ENCODE measurements at places on chromosomes 7 and 10.

GRCh38 chr10:50216418-50216817 is 34.9 kb downstream of the ASAH2 start:
- DNase-seq = no peak

- DNase-seq = no peak
Measured at GRCh38 chr10:52598936-52599335, 173.6 kb downstream of the MBL2 start.

DNA sequence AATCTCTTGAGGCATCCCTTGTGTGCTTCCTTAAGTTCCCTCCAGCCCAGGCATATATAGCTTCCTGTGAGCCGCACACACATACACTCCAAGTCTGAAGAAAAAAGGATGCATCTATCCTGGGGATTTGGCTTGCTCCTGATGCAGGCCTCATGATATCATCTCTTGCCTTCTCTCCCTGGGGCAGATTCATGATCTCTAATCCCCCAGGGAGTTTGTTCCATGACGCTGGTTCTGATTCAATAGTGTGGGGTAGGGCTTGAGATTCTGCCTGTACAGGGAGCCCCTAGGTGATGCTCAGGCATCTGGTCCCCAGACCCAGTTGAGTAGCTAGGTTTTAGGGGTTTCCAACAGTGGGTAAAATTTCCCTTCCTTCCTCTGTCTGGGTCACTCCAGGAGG is 1.5 kb downstream of the PON1 start:
- DNase-seq = no peak

- no peak for DNase-seq
Measured at GRCh38 chr7:127375631-127376030, 16.9 kb downstream of the ZNF800 start.

DNA sequence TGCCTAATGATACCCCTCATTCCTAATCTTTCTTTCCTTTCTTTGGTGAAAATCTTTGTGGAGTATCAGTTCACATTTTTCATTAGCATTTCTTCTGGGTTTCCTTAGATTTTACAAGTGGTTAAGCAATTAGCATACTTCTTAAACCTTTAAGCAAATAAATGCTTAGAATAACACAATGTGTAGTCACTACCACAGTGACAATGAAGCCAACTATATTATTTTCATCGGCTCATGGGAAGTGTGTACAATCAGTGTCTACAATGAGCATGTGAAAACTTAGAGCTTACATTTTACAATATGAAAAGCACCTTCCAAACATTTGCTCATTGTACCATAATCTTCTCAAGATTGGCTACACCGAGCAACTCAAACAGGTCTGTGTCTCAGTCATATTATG is 176.2 kb upstream of the PLXNA4 start:
- DNase-seq = no peak

GRCh38 chr7:48171202-48171601 is at the start of gene ABCA13:
TSS of gene ABCA13 (plus strand) at chr7:48171458. CDS start at chr7:48171484, 26 bp downstream.
- DNase-seq = no peak

DNA sequence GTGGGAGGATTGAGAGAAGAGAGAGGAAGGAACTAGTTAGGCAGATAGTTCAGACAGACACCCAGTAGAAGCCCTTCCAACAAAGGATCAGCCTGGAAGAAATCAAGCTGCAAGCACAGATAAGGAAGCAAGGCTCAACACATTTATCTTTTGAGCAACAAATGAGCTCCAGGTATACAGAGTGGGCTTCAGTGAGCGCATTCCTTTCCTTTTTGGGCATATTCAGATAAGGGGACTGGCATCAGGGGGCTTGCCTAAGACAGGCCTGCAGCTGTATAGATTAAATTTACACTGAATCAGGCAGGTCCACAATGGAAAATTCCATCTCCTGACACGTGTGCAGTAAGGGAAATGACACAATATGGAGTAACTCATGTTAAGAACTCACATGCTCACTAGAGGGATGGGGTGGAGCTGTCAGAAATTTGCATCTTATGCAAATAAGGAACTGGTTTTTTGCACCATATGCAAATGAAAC is 147.2 kb downstream of the AKR1D1 start:
- no peak for DNase-seq

DNA sequence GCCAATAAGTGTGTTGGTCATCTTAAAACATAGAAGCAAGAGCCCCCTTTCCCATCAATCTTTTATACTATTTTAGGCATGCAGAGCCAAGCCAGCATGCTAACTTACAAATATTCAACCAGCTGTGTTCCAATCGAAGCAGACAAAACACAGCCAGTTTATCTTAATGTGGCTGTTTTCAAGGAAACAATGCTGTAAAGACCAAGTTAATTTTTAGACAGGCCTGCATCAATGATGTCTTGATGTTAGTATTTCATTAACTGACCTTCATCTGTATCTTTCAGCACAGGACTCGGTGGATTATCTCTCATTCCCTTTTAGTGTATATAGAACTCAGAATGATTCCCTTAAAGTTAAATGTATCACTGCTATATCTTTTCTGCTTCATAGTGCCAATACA is 262.0 kb upstream of the ZWINT start:
- no peak for DNase-seq

- DNase-seq = no peak
Measured at GRCh38 chr7:81777697-81778096, 7.8 kb upstream of the HGF start.

DNA sequence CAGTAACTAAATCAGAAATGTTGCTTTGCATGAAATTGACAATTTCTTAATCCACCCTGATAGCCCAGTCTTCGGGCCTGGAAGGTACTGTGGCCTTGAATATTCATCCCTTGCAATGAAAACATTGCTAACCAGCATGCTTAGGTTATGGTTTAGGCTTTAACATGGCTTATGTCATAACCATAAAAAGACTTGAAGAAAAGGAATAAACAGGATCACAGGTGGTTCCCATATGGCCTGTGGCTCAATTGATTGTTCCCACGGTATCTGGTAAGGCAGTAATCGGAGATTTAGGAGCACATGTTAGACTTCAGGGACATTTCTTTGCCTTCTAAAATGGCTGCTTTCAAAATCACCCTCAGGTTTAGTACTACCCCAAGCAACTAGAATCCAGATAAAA is 139.5 kb downstream of the ST7 start:
- DNase-seq = no peak

- no peak for DNase-seq
Measured at GRCh38 chr10:72171175-72171630, 44.6 kb upstream of the ANAPC16 start.

- no peak for DNase-seq
Measured at GRCh38 chr7:106120500-106120899, 8.4 kb upstream of the SYPL1 start.

- no peak for DNase-seq
Measured at GRCh38 chr7:98553666-98554065, 63.4 kb upstream of the NPTX2 start.

GRCh38 chr10:12434277-12434676 is 84.9 kb downstream of the CAMK1D start:
- DNase-seq = no peak

DNA sequence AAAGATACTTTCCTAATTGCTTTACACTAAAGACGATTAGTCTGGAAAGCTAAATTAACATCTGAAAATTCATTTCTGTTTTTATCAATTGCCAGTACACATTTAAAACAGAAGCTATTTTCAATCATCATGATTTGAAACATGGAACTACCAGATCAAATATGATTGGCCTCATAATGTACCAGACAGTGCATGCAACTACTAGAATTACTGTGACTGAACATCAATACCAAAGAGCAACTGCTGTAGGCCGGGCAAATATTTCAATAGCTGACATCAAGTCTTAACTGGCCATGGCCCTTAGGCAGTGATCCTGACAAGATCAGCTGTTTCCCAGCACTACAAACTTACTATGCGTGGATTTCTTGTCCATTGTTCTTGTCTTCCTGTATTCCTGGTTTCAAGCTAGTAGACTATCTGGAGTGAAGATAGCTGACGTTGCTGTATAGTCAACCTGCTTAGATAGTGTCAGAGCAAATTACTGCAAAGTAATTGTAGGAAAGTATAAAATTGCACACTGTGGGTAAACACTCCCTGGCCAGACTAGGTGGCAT is 21.7 kb upstream of the WNT16 start:
- DNase-seq = no peak

DNA sequence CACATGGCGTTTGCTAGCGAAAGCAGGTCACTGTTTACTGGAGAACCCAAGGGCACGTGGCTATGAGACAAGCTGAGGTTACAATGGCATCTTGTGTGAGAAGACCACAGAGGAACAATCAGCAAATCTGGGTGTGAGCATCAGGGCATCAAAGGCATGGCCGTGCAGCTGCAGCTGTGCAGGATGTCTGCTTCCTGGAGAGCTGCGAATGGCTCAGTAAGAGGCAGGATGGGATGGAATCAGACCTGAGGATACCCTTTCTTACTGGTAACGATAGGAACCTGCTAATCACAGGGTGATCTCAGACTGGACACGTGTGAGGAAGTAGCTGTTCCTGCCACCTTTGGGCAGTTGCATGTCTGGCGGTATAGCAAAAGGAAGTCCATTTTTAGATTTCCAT is 119.5 kb downstream of the RNF216 start:
- DNase-seq = no peak

GRCh38 chr10:35959252-35959651 is 317.2 kb upstream of the FZD8 start:
- no peak for DNase-seq

DNA sequence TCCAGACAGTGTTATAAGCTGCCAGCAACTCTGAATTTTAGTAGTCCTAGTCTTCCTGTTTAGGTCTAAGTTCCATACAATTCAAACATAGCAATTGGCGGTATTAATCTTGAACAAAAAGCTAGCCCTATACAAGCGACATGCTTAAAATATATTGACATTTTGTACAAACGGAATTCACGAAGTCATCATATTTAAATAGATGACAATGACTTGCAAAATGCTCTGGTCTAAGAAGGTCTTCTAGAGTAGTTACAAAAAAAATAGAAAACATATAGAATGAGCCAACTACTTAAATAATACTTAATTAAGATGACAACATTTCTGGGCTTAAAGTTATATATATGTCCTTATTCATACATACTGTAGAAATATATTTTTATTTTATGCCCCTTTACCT is 446.6 kb downstream of the ANKRD7 start:
- no peak for DNase-seq

DNA sequence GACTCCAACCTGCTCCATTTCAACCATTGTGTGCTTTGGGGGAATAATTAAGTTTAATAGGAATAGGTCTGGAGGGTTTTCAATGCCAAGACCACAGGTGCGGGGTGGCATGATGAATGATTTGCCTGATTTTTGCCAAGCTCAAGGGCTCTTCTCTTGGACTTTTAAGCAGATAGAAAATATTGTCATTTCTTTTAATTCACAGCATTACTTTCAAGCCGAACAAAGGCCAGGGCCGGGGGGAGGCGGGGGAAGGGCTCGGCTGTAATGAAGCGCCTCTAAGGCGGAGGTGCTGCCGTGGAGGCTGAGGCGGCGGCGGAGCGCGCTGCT is 6.5 kb downstream of the PTF1A start:
- no peak for DNase-seq

DNA sequence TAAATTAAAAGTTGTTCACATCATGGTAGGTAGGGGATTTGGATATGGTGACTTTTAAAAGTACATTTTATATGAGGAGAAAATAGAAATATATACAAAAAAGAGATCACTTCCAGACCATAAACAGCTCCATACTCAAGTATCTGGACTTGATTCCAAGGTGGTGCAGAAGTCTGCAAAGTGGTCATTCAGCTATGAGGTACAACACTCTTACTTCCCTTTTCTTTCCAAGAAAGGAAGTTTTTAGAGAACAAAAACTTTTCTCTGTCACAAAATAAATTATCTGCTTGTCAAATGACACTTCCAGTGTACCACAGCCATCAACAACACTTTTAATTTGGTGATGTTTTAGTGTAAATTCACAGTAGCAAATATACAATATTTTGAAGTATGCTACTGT is 1013.5 kb downstream of the GATA3 start:
- DNase-seq = no peak

DNA sequence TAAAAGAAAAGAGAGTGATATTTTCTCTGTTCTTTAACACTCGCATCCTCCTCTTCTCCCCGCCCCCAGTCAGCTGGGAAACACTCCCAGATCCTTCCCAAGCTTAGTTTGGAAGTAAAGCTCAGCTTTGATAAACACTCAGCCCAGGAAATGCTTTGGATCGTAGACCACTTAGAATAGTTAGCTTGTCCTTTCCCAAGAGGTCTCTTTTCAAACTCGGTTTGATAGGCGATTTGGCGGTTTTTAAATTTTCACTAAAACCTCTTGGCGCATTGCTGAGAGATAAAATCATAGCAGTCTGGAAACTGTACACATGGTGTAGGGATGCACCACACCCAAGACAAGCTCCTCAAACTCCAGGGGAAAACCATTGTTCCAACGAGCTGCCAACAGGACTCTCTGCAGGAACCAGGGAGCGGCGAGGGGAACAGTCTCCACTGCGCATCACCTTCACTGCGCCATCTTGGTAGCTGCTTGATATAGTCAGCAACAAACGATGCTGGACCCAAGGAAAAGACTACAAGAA is 22.3 kb downstream of the SMURF1 start:
- DNase-seq = no peak

GRCh38 chr10:30092151-30092790 is 32.9 kb upstream of the JCAD start:
- no peak for DNase-seq

DNA sequence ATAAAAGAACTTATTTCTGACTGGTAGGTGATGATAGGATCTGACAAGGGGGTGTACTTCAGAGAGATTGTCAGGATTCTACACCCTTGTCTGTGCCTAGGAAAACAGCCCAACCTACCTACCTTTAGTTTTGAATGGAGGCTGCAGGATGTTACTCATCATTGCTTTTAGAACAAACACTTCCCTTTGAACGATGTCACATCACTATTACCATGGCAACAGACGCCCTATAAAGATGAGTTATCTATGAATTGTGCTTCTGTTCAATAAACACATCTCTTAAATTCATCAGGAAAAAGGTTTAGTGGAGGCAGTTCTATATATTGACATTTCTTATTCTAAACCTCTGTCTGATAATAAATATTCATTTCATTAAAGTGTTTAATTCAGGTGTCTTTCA is 362.4 kb downstream of the CNTNAP2 start:
- DNase-seq = no peak

DNA sequence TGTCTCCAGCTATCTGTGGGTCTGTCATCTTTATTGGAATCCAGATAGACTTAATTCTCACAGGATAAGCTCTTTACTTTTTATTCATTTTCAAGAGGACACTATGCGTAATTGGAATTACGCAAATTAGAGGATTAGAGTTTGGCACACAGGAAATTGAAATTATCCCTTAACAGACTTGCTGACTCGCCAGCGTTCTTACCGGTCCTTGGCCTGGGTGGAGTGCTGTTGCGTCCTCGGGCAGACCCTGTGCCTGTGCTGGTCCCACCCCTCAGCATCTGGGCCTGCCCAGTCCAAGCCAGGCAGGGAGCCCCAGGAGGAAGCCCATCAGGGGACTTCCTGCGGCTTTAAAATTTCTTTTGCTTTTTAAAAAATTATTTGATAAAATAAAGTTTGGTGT is 101.8 kb downstream of the MKI67 start:
- DNase-seq = no peak

DNA sequence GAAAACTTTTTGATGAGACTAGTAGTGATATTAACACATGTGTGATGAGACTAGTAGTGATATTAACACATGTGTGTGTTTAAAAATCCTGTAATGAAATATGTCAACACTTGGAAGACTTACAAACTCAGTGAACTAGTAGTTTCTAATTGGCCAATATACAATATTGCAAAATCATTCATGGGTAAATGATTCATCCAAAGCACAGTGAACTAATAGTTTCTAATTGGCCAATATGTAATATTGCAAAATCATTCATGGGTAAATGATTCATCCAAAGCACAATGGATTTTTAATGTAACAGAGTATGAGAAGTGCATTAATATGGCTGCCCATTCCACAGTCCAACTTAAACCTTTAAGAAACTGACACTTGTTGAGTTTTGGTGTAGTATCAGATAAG is 77.8 kb downstream of the ATAD1 start:
- no peak for DNase-seq
